Heart right ventricle (tissue), 16 donors: ENCODE measurements at places on chromosomes 13 and 19.

GRCh38 chr13:24097667-24098066, 62.9 kb upstream of the SPATA13 start:
- no peak overlapping the region for H3K4me3 ChIP-seq
- no peaks in the 10 kb centered on the region for H3K27me3 ChIP-seq

- H3K36me3 ChIP-seq = no peaks in the 10 kb centered on the region
- no peaks in the 10 kb centered on the region for H3K27me3 ChIP-seq
- no peak overlapping the region for H3K27ac ChIP-seq
- no peak for DNase-seq
- no peak overlapping the region for H3K4me3 ChIP-seq
These were observed 900.1 kb downstream of the PCDH9 start for GRCh38 chr13:66329988-66330451.

- H3K4me1 ChIP-seq = no peaks in the 10 kb centered on the region
- no peak for DNase-seq
- H3K27me3 ChIP-seq = no peaks in the 10 kb centered on the region
- H3K36me3 ChIP-seq = no peaks in the 10 kb centered on the region
These were observed 368.2 kb upstream of the SLITRK5 start for GRCh38 chr13:87302931-87303330.

GRCh38 chr19:16509141-16510061, 13.2 kb downstream of the C19orf44 start:
- no peak overlapping the region for H3K4me3 ChIP-seq
- no peaks in the 10 kb centered on the region for H3K4me1 ChIP-seq
- no peak for DNase-seq
- H3K36me3 ChIP-seq = no peaks in the 10 kb centered on the region
- H3K27ac ChIP-seq = no peak overlapping the region
- no peaks in the 10 kb centered on the region for H3K27me3 ChIP-seq

DNA sequence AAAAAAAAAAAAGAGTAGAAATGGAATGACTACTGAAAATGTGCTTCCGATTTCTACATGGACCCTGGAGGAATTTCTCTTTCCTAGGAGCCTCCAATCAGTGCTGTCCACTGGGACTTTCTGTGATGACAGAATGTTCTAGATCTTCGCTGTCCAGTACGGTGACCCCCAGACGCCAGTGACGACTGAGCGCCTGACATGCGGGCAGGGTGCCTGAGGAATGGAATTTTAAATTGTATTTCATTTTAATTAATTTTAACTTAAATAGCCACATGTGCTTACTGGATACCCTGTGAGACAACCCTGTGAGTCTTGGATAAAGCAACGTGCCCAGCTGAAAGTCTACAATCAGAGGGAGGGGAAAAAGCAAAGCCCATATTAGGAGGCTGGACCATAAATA, 4.1 kb upstream of the TLE6 start:
- no peak overlapping the region for H3K4me3 ChIP-seq
- peak; percentile 57 for DNase-seq
- H3K4me1 ChIP-seq = peaks cover 97% of the 10 kb centered on the region
- H3K27me3 ChIP-seq = no peaks in the 10 kb centered on the region
- peak overlapping the region; percentile 81 for H3K27ac ChIP-seq

- H3K27ac ChIP-seq = no peak overlapping the region
- H3K4me1 ChIP-seq = peaks cover 17% of the 10 kb centered on the region
- no peak overlapping the region for H3K4me3 ChIP-seq
- peaks cover 18% of the 10 kb centered on the region for H3K27me3 ChIP-seq
- DNase-seq = no peak
- no peaks in the 10 kb centered on the region for H3K36me3 ChIP-seq
These were observed 21.4 kb downstream of the ACOD1 start for GRCh38 chr13:76969488-76970365.

DNA sequence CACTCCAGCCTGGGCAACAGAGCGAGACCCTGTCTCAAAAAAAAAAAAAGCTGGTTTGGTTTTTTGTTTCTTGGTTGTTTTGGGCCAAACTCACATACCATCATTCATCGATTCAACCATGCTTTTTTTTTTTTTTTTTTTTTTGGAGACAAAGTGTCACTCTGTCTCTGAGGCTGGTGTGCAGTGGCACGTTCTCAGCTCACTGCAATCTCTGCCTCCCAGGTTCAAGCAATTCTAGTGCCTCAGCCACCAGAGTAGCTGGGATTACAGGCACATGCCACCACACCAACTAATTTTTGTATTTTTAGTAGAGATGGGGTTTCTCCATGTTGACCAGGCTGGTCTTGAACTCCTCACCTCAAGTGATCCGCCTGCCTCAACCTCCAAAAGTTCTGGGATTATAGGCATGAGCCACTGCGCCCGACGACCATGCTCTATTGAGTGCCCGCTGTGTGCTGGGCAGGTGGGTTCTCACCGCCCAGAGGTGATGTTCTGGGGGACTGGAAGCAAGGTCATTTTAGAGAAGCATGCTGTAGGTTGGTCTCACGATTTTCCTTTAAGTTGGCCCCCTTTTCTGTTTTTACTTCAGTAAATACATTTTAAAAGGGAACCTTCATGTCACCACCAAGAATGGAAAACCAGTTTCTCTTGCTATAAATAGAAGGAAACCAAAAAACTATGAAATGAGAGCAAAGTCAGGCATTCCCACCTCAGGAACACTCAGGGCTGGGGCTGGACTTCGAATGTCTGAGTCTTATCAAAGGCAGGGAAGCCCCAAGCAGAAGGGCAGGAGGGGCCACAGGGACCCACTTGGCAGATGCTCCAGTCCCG, 8.3 kb upstream of the JUND start:
- peak overlapping the region; percentile 18 for H3K27ac ChIP-seq
- no peak overlapping the region for H3K4me3 ChIP-seq
- no peaks in the 10 kb centered on the region for H3K27me3 ChIP-seq
- DNase-seq = no peak

DNA sequence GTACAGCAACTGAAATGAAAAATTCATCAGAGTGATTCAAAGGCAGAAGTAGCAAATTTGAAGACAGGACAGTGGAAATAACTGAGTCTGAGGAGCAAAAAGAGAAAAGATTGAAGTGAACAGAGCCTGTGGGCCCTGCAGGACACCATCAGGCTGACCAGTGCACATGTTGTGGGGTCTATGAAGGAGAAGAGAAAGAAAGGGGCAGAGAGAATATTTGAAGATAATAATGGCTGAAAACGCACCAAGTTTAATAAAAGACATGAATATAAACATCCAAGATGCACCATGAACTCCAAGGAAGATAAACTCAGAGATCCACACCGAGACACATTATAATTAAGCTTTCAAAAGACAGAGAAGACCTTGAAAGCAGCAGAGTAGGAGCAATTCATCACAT, 15.4 kb downstream of the ATP4B start:
- no peak overlapping the region for H3K27ac ChIP-seq
- no peak for DNase-seq
- H3K4me1 ChIP-seq = no peaks in the 10 kb centered on the region
- H3K4me3 ChIP-seq = no peak overlapping the region
- H3K36me3 ChIP-seq = peaks cover 44% of the 10 kb centered on the region

DNA sequence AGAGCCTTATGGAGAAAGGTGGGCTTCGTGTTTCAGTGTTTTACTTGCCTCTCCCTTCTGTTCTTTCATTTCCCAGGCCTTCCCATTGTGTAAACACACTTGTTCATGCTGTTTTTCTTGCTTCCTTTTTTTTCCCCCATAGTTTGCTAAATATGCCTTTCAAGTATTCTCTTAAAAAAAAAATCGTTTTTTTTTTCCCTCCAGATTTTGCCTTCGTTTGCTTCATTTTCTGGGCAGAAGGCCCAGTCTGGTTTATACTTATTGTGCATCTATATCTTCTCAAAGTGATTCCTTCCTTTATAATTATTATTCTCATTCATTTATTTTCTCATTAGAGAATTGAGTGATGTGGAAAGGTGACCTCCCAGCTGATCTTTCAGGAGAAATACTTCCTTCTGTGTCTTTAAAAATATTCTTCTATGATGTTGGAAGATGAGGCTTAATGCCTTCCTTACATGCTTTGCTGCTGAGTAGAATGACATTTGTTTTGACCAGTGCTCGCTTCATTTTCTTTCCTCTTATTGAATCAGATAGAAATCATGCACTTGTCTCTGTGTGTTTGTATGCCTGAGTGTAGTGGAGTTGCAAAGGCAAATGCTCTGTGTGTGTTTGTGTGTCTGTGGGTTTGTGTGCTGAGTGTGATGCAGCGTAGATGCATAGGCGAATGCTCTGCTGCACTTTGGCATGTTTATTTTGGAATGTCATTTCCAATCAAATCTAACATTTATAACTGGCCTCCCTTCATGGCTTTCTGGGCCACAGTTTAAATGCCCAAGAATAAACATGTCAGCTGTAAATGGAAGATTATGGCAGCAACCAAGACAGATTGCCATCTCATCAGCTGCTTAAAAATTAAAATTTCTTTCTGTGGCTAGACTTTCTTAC, 591.4 kb downstream of the FGF9 start:
- H3K4me1 ChIP-seq = no peaks in the 10 kb centered on the region
- no peak overlapping the region for H3K27ac ChIP-seq
- no peaks in the 10 kb centered on the region for H3K27me3 ChIP-seq
- no peaks in the 10 kb centered on the region for H3K36me3 ChIP-seq
- no peak overlapping the region for H3K4me3 ChIP-seq

DNA sequence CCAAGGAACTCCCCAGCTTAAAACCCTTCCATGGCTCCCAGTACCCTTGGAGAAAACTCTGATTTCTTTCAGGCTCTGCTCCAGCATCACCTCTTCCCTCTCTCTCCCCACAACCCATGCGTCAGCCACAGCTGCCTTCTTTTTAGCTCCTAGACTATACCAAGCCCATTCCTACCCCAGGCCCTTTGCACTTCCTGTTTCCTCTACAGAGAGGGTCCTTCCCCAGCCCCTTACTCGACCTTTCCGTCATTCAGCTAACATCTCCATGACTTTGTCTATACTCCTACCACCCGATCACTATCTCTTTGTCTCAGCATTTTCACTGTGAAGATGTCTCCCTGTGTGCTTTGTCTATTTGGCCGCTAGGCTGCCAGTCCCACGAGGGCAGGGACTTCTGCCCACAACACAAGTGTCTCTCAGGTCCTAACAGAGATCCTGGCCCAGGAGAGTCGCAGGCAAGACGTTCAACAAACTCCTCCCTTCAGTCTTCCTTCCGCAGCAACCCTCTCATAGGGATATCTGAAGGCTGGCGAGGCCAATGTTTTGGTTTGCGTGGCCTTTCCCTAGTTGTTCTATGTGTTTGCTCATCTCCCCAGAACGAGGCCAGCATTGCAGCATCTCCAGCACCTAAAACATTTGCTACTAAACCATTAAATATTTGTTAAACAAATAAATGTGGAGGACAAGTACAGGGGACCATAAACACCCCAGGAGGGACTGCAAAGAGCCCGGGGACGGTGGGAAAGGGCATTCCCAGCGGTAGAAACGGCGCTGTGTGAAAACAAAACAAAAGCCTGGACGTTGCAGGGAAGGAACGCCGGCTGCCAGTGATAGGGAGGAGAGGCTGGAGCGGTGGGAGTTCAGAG, 816 bp downstream of the CCNP start:
- H3K4me1 ChIP-seq = peaks cover 31% of the 10 kb centered on the region
- peaks cover 50% of the 10 kb centered on the region for H3K27me3 ChIP-seq
- no peak for DNase-seq
- no peak overlapping the region for H3K4me3 ChIP-seq

DNA sequence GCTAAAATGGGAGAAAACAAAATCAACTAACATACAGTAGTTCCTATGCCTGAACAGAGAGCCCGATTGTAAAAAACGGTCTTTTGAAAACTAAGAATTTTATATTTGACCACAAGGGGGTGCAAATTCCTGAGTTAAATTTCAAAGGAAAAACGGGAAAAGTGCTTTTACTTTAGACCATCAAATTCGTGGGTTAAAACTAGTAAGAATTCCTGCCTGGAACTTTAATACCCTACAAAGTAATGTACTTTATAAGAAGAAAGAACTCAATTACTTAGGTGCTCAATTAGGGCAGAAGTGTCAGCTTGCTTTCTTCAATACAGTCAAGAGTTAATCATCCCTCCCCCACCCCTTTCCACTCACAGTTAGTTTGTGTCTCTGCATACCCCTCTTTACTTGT, 69.8 kb downstream of the KCNRG start:
- peaks cover 35% of the 10 kb centered on the region for H3K4me1 ChIP-seq
- H3K27ac ChIP-seq = peak overlapping the region; percentile 0
- no peaks in the 10 kb centered on the region for H3K36me3 ChIP-seq
- H3K27me3 ChIP-seq = no peaks in the 10 kb centered on the region

DNA sequence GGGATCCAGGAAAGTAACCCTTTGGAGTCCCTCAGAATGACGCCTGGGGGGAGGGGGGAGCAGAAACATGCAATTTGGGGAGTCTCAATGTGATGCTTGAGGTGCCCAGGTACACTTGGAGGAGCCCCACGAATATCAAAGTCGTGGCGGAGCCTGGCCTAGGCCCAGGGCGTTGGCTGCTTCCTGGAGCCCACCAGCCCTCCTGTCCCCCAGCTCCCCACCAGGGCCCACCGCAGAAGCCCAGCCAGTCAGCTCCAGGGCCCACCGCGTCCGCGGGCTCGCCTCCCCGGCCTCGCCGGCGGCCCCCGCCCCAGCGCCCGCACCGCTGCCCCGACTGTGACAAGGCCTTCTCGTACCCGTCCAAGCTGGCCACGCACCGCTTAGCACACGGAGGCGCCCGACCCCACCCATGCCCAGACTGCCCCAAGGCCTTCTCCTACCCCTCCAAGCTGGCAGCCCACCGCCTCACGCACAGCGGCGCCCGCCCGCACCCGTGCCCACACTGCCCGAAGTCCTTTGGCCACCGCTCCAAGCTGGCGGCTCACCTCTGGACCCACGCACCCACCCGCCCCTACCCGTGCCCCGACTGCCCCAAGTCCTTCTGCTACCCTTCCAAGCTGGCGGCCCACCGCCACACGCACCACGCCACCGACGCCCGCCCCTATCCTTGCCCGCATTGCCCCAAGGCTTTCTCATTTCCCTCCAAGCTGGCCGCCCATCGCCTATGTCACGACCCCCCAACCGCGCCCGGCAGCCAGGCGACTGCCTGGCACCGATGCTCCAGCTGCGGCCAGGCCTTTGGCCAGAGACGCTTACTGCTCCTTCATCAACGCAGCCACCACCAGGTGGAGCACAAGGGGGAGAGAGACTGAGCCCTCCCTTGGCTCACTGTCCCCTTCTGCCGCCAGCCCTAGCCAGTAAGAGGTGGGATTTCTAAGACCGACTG, 2.1 kb downstream of the ZNF575 start:
- no peaks in the 10 kb centered on the region for H3K27me3 ChIP-seq
- peaks cover 11% of the 10 kb centered on the region for H3K36me3 ChIP-seq
- peaks cover 7% of the 10 kb centered on the region for H3K4me1 ChIP-seq

DNA sequence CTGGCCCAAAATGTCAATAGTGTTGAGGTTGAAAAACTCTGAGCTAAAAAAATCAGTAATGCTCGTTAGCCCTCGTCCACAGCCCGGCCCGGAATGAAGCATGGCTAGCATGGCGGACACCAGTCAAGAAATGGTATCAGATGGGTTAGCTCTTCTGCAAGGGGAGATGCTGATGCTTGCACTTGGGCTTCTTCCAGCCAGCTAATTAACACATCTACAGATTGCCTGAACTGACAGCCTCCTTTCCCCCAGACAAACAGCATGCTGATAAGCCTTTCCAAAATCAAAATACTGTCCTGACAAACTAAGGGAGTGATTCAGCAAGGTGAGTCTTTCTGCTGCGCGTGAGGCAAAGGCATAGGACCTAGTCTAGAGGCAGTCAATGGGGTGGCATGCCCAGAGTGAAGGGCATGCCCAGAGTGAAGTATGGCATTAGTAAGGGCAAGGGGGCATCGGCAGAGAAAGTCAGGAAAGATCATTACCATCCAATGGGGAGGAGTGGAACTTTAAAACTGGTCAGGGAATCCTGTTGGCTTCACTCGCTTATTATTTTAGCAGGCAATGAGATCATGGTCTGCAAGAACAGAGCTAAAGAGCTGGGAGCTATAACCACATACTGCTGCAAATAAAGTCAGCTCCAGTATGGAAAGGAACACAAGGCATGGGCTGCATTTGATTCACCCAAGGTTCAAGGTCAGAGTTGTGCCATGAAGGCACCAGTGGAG, 30.2 kb upstream of the UBE2L5 start:
- peaks cover 13% of the 10 kb centered on the region for H3K4me1 ChIP-seq
- no peaks in the 10 kb centered on the region for H3K27me3 ChIP-seq
- no peak for DNase-seq
